Calu3 (cell line): ENCODE measurements at places on chromosomes 2 and 18. TPM values are rescaled to one million over a fixed set of nuclear protein-coding genes. Genes with fewer than 3 reads are reported as not detected.
A peak's percentile ranks its signal among the peaks of the same experiment; 100 is the strongest.

DNA sequence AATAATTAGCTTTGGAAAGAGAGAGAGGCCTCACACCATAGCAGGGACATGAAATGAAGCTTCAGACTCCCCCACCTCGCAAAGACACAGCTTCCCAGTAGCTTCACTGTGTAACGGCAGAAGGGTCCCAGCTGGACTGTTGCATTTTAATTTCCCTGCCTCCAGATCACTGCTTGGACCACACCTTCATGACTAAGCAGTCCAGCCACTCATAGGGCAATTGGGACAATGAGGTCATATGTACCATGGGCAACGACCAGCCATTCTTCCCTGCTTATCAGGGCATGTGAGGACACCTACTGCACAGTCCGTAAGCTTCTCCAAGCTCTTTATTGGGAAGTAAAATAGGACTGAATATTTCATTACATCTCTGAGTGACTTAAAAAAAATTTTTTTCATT, 183.0 kb downstream of the MREG start:
- peak; percentile 56 for DNase-seq

The AGXT gene
- not detected in 2 replicates for total RNA-seq

The BOLL gene
- not detected in 2 replicates for total RNA-seq

The INHA gene
- total RNA-seq = 0.80 and 0.83 TPM in 2 replicates

DNA sequence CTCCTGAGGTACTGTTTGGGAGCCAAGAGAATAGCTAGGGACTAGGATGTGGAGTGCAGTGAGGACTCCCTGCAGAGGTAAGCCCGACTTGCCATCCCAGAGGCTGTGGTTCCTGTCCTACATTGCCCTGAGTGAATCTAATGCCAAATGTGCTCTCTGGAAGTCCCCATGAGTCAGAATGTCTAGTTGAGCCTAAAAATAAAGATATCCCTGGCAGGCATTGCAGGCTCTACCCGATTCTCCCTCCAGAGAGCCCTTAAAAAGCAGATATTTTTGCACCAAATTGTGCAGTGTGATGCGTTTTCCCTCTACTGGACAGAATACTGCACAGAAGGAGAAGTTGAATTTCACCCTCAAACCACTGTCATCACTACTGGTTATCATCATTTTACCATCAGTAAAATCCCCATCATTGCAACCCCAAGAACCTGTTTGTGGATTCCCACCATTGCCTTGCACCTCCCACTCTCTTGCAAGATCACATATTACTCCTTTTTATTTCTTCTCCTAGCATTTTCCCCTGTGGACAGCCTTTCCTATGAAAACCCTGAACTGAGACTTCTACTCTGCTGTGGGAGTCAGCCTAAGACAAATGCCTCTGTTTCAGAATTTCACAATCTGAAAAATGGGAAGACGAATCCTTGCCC, 98.0 kb downstream of the MARCHF4 start:
- DNase-seq = no peak

The WDCP gene
- total RNA-seq = 13.4 and 17.2 TPM in 2 replicates

The PHOSPHO2 gene
- total RNA-seq = 9.9 and 12.7 TPM in 2 replicates

DNA sequence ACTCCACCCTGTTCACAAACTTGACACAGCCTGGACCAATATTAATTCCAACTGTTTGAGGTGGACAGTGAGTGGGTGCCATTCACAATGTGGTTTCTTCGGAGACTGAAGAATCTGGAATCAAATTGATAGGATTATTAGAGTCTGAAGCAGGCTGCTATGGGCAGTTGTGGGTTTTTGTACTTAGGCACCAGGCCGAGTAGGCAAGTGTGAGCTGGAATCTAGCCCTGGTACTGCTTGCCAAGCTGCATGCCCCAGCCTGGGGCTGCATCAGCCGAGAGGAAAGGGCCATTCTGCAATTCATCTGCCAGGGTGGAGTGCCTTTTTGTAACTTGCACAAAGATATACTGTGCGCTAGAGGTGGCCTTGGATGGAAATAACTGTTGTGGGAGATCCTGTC, 654.7 kb upstream of the FANCL start:
- no peak for DNase-seq

The RBM43 gene
- 5.2 and 6.1 TPM in 2 replicates for total RNA-seq

The KCNS3 gene
- total RNA-seq = 3.5 and 5.0 TPM in 2 replicates

The TUBA4B gene
- not detected in 2 replicates for total RNA-seq

- no peak for DNase-seq
Measured at GRCh38 chr2:235011607-235011928, 59.8 kb downstream of the SH3BP4 start.

- no peak for DNase-seq
Measured at GRCh38 chr2:134679745-134680144, 39.1 kb downstream of the TMEM163 start.

DNA sequence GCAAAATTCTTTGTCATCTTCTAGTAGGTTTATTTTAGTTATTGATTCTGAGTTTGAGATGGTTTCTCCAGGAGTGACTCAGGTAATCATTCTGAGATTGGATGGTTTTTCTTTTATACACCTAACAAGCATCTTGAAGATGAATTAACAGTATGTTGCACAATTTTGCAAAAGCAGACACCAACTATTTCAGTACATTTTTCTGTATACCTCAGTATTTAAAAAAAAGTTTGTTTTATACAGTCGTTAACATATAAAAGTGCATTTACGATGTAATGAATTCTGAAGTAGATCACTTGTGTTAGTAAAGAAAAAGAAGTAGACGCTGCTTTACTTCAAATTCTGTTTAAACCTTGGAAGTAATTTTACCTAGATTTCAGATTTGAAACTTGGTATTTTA, 3.0 kb downstream of the VAPA start:
- DNase-seq = no peak

The KCNG2 gene
- total RNA-seq = not detected in 2 replicates

DNA sequence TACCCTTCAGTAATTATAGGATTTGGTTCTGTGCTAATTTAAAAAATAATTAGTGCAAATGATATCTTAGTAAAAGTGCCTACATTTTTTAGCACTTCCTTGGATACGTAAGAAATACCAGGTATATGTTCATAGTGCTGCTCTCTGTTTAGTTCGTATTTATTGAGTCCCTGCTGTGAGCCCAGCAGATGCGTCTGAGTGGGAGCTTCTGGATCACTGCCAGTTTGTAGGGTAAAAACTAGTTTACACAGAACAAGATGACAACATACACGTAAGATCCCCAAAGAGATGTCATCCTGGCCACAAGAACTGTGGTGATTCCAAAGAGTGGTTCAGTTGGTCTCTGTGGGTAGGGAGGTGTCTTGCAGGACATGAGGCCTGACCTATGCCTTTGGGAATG, 103.2 kb downstream of the CTIF start:
- DNase-seq = no peak

GRCh38 chr2:212428681-212429478, 109.7 kb downstream of the ERBB4 start:
- DNase-seq = no peak

The ITGB1BP1 gene
- 87.0 and 93.1 TPM in 2 replicates for total RNA-seq

- DNase-seq = no peak
Measured at GRCh38 chr2:11305958-11306357, 38.5 kb downstream of the ROCK2 start.

- no peak for DNase-seq
Measured at GRCh38 chr2:127566576-127566975, 31.1 kb downstream of the MYO7B start.

- peak; percentile 16 for DNase-seq
Measured at GRCh38 chr2:17869128-17869527, 9.3 kb upstream of the KCNS3 start.

- DNase-seq = no peak
Measured at GRCh38 chr2:64599469-64599868, 54.2 kb downstream of the SERTAD2 start.

DNA sequence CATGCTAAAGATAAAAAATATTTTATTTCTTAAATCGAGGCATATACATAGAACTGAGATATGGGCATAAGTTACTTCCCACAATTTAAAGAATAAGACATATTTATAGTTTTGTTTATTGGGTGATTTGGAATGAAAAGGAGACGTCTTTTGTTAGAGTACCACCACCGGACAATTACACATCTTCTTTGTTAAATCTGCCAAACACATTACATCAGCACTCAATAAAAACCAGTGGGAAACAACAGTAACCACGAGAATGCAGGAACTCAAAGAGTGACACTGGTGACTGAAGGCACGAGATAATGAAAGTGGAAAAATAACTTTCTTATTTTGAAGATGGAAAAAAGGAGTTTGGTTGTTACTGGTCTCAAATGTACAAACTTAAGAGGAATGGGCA, 92.6 kb upstream of the TFCP2L1 start:
- DNase-seq = no peak

DNA sequence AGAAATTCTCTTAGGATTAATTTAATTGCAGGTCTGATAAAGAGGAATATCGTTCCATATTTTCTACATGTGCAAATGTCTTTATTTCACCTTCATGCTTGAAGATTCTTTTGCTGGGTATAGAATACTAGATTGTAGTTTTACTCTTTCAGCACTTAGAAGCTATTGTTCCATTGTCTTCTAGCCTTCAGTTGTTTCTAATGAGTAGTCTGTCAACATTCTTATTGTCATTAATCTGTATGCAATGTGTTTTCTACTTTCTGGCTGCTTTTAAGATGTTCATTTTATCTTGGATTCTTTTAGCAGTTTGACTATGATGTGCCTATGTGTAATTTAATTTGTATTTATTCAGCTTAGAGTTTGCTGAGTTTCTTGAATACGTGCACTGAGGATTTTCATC, 64.3 kb upstream of the ZNF385B start:
- no peak for DNase-seq
